Lower leg skin (tissue), 4 donors: ENCODE measurements at places on chromosomes 2 and 18.
A peak's percentile ranks its signal among the peaks of the same experiment; 100 is the strongest.

DNA sequence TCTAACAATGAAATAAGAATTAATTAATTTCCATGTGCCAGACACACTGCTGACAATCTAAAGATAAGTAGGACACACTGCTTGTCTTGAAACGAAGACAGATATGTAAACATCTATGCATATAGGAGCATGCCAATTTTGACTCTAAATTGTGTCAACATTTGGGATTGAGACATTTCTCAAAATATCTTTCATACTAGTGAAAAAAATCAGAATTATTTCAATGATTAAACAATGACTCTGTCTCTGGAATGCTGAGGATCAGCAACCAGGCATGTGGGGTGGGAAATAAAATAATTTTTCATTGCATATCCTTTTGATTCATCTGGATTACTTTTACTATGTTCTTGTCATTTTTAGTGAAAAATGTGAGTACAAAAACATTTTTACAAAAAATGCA lies 262.6 kb upstream of the SYT4 start:
- no peak for DNase-seq

DNA sequence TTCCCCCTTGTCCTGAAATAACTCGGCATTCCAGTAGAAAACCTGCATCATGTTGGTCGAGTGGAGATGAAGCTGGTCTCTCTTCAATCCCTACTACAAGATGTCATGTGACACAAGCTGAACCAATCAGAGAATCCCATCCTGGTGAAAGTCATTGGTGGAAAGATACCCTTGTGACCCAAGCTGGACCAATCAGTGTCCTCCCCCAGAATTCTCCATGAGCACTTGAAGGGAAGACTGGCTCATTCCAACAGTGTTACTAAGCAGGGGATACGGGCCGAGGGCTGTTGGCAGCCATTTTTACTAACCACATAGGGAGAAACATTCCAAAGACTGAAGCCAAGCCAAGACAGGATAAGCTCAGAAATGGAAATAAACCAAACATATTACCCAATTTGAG lies 298.3 kb downstream of the ICOS start:
- DNase-seq, result no peak

DNA sequence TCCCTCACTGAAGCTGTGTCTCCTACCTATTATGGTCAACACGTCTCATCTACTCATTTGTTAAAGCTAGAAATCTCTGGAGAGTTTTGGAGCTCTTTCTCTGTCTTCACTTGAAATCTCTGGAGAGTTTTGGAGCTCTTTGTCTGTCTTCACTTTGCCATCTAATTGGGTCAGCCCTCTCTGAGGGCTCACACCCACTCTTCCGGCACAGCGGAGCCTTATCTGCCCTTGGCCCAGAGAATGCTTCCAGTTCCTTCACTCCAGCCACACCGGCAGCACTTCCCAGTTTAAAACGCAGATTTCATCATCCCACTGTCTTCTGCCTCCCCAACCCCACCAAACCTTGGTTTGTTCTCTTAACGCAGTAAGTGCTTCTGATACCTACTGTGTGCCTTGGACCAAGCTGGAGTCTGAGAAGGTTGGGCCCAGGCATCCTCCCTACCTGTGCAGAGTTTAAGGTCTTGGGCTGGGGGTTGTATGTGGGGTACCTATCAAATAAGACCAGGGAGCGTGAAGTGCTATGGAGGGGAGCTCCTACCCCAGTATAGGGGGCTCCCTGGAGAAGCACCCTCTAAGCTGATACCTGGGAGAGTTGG lies 5.0 kb downstream of the HPCAL1 start:
- DNase-seq, result peak; percentile 72

DNA sequence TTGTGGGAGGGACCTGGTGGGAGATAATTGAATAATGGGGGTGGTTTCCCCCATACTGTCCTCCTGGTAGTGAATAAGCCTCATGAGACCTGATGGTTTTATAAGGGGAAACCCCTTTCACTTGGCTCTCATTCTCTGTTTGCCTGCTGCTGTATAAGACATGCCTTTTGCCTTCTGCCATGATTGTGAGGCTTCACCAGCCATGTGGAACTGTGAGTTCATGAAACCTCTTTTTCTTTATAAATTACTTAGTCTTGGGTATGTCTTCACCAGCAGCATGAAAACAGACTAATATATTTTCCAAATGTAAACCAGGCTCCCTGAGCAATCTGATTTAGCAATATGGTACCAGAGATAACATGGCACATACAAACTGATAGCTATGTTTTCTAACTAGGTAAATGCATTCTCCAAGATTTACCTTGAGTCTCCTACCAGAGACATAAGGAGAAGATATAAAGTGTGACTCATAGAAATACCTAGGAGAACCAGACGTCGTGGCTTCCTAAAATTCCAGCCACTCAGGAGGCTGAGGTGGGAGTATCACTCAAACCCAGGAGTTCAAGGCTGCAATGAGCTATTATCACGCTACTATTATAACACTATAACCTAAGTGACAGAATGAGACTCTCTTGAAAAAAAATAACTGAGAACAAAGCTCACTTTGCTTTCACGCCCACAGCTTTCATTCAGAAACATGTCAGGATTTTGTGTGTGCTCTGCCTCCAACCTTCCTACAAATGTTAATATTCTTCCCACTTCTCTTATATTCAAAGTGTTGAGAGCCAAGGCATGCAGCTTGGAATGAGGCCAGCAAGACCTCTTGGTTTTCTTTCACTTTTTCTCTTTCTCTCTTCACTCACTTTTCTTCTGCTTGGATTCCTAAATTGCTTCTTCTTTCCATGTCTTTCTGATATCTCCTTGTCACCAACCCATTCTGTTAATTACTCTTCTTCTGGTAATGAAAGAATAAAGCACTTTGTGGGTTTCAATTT lies 263.9 kb upstream of the UBE2E3 start:
- no peak for DNase-seq

GRCh38 chr2:8669157-8669817 lies 12.6 kb upstream of the ID2 start:
- peak; percentile 73 for DNase-seq
